ENCODE measurements at places on chromosomes 2 and 18.

DNA sequence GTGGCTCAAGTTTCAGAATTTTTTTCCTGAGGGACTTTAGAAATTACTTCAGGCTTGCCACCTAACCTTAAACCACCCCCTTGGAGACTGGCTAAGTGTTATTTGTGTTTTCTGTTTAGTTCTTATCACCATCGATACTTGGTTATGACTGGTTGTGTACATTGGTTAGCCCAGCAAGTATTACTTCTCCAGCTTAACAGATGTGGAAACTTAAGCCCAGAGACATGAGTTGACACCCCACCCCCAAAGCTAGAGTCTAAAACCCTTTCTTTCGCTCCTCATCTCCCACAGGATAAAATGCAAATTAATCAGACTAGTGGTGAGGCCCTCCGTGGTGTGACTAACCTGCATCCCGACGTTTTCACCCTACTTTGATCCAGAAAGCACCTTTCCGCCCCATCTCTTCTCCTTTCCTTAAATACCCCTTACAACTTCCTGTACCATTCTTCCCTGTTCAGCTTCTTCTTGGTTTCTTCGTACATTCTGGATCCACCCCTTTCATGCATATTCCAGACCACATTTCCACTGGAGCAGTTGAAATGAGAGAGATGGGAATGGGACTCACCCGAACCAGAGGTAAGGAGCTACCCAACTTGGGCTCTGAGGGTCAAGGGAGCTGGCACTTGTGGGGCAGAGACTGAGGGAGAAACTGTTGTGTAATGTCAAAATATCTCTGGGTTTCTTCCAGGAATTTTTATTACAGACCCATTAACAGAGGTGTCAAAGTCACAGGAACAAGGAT, 819 bp upstream of the MAP3K2 start:
- DNase-seq = no peak

- DNase-seq = no peak
Measured at GRCh38 chr18:72089432-72089831, 454.7 kb downstream of the CBLN2 start.

DNA sequence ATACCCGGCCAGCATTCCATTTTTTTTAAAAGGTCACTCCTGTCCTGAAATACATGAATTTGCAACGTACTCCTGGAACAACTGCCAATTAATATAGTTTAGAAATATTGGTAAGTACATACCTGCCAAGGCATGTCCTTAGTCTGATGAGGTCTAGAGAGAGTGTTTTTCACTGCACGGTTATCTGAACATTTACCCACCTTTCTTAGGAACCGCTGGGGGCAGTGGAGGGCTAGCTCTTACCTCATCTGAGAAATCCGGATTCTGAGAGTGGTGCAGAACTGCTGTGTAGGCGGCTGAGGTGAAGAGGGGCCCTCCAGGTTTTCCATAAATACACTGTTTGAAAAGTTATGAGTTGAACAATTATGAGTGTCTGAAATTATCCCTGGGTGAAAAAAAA, 133.1 kb upstream of the CCDC195 start:
- no peak for DNase-seq

GRCh38 chr18:7740821-7741220, 173.7 kb downstream of the PTPRM start:
- no peak for DNase-seq

DNA sequence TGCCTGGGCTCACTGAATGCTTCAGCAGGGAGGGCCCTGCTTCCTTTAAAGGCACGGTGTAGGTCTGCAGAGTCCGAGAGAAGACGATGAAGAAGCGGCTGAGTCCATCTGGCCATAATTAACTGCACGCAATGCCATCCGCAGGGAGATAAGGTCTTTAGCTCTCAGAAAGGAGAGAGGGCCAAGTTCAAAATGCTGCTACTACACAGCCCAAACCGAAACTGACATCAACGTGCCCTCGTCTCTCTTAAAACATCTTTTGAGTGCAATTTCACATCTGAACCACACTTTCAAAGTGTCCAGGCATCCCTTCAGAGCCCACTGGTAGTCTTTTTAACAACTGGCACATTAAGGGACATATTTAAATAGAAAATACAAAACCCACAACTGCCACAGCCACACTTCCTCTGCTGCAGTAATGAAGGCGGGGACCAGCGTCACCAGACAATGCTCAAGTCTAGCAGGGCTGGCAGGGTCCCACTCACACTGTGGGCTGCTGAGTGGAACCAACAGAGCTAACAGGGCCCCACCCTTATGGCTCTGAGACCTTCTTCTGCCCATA, 35.8 kb downstream of the ST3GAL5 start:
- DNase-seq = no peak

- DNase-seq = peak; percentile 29
Measured at GRCh38 chr18:44887227-44887631, 206.5 kb downstream of the SETBP1 start.

GRCh38 chr18:13070460-13070859, 79.3 kb downstream of the CEP192 start:
- DNase-seq = no peak

DNA sequence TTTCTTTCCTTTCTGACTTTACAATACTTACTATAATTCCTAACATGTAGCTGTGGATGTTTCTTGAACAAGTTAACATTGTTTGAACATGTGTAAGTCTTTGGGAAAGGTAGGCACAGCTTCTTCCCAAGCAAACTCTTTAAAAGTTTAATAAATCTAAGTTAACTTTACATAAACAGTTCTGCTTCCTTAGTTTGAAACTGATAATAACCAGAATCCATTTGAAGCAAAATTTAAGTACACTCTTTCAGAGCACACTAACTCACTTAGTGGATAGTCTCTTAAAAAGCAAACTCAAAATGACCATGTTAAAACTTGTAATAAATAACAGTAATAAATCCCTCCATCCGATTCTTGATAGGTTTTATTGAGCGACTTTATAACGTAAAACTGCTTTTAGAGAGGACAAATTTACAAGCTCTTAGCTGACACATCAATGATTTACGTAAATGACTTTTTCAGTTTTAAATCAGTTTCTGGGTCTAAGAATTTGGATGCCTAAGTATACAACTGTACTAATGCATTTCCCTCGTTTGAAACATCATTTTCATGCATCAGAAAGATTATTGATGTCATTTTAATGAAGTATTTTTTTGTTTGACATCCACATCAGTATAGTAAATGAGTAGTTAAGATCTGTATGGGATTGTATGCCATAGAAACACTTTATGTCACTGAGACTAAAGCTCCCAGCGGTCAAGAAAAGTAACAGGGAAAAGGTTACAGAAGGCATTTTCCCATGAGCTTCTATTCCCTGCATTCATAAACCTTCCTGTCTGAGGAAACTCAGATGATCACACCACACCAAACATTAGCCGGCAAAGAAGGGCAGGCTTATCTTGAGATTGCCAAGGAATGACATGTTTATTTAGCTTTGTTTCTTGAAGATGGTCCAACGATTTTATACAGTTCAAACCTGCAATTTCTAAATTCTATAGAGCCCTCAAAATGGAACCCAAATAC, 67.5 kb downstream of the PDE1A start:
- no peak for DNase-seq

DNA sequence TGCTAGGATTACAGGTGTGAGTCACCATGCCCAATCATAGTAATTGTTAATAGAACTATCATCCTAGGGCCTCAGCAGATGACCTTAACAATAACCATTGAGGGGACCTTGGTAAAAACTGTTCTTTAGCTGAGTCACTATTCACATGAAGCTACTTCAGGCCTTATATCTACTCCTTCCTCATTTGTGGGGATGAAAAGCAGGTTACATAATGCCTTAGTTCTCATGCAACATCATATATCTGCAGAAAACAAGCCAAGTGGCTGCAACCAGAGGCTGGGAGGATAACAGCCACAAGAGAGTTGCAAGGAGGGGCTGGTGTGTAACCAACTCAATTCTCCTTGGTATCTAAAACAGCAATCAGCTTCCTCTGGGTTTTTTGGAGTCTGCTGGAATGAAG, 445.4 kb downstream of the NBAS start:
- DNase-seq = no peak

DNA sequence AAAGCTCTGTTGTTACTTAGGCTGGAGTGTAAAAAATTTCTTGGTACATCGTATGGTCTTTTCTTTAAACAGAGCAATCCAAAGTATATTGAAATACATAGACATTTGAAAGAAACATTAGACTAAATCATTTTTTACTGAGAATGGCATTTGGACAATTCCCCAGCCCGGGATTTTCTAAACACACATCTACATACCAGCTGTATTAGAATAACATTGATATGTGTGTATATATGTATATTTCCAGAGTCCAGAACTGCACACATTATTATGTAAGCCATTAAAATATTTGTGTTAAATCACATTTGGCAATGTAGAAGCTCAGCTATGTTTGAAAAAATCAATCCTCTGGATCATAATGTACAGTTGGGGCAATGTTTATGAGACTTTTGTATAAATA, 1853.6 kb upstream of the LRRTM1 start:
- DNase-seq = no peak

DNA sequence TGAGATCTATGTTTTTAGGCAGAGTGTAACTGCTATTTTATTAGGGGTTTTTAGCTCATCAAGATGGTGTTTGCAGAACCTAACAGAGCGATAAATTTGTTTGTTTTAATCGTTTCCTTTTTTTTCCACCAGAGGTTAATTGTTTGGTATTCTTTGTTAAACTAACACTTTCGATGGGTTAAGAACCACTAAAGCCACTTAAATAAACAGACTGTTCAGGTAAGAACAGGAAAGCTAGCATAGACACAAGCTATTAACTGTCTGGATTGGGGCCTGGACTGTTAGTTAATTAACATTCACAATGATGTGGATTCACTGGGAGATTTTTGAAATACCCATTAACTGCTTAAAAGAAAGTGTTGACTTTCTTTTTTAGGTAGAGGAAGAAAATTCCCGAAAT, 209.0 kb upstream of the COPS8 start:
- DNase-seq = no peak

- no peak for DNase-seq
Measured at GRCh38 chr2:126976721-126977328, 78.1 kb downstream of the TEX51 start.

GRCh38 chr18:9333441-9334328, 888 bp upstream of the TWSG1 start:
- DNase-seq = no peak

- no peak for DNase-seq
Measured at GRCh38 chr2:6973895-6974545, 56.8 kb downstream of the RNF144A start.

DNA sequence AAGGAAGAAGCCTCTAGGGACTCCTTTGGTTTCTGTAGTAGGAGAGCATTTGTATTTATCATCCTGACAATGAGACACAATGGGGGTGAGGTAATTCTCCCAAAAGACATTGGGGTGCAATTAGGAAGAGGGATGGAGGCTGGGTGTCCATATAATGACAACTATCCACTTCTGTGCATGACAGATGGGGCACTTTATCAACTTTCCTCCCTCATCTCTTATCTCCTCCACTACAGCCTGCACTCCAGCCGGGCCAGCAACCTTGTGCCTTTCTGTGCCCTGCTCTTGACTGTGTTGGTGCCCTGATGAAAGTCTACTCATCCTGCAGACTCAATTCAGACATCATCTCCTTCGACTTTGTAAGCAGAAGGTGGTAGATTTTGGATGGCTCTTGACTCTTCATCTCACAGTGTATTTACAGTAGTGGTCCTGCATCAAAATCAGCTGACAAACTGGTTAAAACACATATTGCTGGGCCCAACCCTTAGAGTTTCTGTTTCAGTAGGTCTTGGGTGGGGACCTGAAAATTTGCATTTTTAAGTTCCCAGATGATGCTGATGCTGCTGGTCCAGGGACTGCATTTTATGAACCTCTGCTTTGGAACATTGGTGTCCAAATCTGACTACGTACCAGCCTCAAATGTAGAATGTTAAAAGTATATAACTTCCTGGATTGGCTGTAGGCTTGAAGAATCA, 40.8 kb upstream of the CFAP36 start:
- DNase-seq = no peak

DNA sequence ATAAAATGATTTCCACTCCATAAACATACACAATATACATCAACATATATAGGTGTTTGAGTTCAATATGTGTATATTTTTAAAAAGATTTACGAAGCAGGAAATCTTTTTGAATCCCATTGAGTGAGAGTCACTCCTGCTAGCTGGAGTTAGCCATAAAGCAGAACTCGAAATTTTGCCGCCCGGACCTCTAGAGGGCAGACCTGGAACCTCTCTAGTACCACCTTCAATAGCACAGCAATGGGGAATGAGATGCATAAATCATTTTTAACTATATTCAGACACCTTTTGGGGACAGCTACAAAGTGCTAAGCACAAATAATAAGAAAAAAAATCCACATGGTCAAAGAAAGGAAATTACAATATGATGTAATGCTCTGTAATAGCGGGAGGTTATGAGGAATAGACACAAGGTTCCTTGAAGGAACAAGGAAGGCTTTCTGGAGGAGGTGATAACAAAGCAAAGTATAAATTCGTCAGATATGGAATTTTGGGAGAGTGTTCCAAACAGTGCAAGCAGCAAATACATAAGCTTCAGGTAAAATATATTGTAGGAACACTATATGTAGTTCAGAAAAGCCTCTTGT, 533.4 kb downstream of the ERBB4 start:
- no peak for DNase-seq

- no peak for DNase-seq
Measured at GRCh38 chr2:105417857-105418436, 19.1 kb upstream of the FHL2 start.

- no peak for DNase-seq
Measured at GRCh38 chr2:106085181-106085940, 108.7 kb downstream of the UXS1 start.

- DNase-seq = no peak
Measured at GRCh38 chr18:58394046-58394445, 234.8 kb downstream of the ALPK2 start.
